HCT116 (cell line): ENCODE measurements at places on chromosomes 12 and 14. TPM values are rescaled to one million over a fixed set of nuclear protein-coding genes. Genes with fewer than 3 reads are reported as not detected.

- no peaks in the 10 kb centered on the region for H3K27me3 ChIP-seq
- no peak overlapping the region for H3K27ac ChIP-seq
- no peak for DNase-seq
- H3K4me3 ChIP-seq: no peak overlapping the region
- H3K36me3 ChIP-seq: no peaks in the 10 kb centered on the region
- H3K4me1 ChIP-seq: no peaks in the 10 kb centered on the region
Measured at GRCh38 chr12:68780731-68781130, 27.2 kb upstream of the MDM2 start.

DNA sequence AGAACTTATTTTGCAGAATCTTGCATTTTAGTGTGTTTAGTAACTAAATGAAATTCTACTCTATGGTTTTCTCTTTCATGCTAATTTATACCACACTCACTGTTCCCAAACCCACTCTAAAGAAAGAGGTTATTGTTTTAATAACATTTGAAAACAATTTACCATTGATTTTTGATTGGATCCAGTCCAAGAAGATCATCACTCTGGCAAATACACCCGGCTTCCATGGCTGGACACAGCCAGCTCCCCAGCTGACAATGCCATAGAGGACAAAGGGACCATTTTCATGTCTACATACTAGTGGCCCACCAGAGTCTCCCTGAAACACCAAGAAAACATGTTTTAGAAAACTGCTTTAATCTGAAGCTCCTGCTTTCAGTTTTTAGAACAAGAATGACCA, 42.4 kb downstream of the OVCH1 start:
- no peak overlapping the region for H3K27ac ChIP-seq
- H3K27me3 ChIP-seq: no peaks in the 10 kb centered on the region
- H3K4me1 ChIP-seq: no peaks in the 10 kb centered on the region
- H3K36me3 ChIP-seq: no peaks in the 10 kb centered on the region
- no peak overlapping the region for H3K4me3 ChIP-seq
- no peak for DNase-seq

DNA sequence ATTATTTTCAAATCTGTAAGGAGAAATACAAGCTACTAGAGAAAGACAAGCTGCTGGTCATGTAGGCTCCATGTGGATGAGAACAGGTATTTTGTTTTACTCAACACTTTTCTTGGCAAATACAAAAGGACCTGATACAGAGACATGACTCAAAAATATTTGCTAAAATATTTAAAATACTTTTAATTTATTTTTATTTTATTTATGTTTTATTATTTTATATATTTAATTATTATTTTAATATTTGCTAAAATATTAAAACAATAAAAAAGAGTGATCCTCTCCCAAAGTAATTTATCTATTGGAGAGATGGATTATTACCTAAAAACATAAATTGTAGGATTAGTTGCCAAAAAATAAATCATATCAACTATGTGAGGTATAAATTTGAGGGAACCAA, 808.9 kb upstream of the SEL1L start:
- DNase-seq: no peak
- H3K4me3 ChIP-seq: no peak overlapping the region
- no peaks in the 10 kb centered on the region for H3K36me3 ChIP-seq

- H3K36me3 ChIP-seq: no peaks in the 10 kb centered on the region
- H3K4me1 ChIP-seq: no peaks in the 10 kb centered on the region
- DNase-seq: no peak
- H3K27me3 ChIP-seq: no peaks in the 10 kb centered on the region
- H3K4me3 ChIP-seq: no peak overlapping the region
Measured at GRCh38 chr12:25151476-25151875, 43.5 kb downstream of the DNAI7 start.

DNA sequence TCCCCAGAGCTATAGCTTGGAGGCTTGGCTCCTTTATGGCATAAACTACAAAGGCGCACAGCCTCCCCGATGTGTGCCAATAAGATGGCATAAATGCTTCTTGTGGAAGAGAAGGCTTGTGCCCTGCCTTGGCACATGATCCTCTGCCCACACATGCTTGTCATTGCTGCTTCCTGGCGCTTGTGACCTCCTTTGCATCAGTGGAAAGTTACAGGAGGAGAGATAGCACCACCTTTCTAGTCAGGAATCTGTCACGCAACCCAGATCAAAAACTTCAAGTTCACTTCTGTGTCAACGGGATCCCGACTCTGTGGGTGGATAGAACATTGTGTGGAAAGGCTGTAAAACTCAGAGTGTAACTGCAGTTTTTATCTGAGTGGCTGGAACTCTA, 183.8 kb upstream of the HIF1A start:
- DNase-seq: no peak
- H3K36me3 ChIP-seq: no peaks in the 10 kb centered on the region
- no peaks in the 10 kb centered on the region for H3K27me3 ChIP-seq
- peaks cover 50% of the 10 kb centered on the region for H3K4me1 ChIP-seq
- no peak overlapping the region for H3K4me3 ChIP-seq

GRCh38 chr12:50070314-50071060, 13.1 kb downstream of the ASIC1 start:
- no peak overlapping the region for H3K27ac ChIP-seq
- peaks cover 26% of the 10 kb centered on the region; the same call in 1 of the 2 replicates for H3K4me1 ChIP-seq
- 0 out of 2 replicates have a peak, but pooled peaks cover 2% of the 10 kb centered on the region for H3K36me3 ChIP-seq
- DNase-seq: peak; percentile 64
- no peaks in the 10 kb centered on the region for H3K27me3 ChIP-seq
- no peak overlapping the region for H3K4me3 ChIP-seq

- no peak overlapping the region for H3K27ac ChIP-seq
- H3K27me3 ChIP-seq: no peaks in the 10 kb centered on the region
- no peak overlapping the region for H3K4me3 ChIP-seq
- H3K36me3 ChIP-seq: no peaks in the 10 kb centered on the region
- H3K4me1 ChIP-seq: peaks cover 19% of the 10 kb centered on the region
Measured at GRCh38 chr14:104821971-104822608, 21.2 kb downstream of the ZBTB42 start.

DNA sequence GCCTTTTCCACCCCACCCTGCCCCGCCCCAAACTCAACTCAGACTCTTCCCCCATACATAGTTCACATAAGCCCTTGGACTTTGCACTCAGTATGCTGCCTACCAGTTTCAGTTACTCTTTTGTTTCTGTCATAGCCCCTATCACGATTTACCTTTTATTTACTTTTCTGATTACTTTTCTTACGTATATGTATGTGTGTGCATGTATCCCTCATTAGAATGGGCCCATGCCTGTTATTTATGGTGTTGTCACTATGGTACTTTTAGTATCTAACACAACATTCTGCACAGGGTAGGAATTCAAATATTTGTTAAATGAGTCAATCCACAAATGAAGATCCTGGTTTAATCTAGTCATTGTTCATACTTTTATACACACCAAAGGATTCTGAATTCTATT, 16.5 kb upstream of the LUM start:
- DNase-seq: no peak
- H3K4me1 ChIP-seq: no peaks in the 10 kb centered on the region

DNA sequence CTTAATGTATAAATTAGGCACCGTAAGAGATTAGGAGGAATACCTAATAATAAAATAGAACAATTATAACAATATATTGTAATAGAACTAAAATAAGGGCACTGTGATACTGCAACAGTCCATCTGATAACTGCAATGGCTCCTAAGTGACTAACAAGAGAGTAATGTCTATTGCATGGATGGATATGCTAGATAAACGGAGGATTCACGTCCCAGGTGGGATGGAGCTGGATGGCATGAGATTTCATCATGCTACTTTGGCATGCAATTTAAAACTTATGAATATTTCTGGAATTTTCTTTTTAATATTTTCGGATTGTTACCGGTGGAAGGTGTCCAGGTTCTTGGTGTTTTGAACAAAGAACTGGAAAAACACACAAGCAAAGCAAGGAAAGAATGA, 2.2 kb upstream of the TMEM19 start:
- no peaks in the 10 kb centered on the region for H3K36me3 ChIP-seq
- H3K27me3 ChIP-seq: no peaks in the 10 kb centered on the region
- DNase-seq: no peak
- H3K4me1 ChIP-seq: peaks cover 19% of the 10 kb centered on the region

The DAO gene
- not detected for total RNA-seq

GRCh38 chr12:60393093-60393492, 797.3 kb downstream of the SLC16A7 start:
- H3K4me3 ChIP-seq: no peak overlapping the region
- no peaks in the 10 kb centered on the region for H3K4me1 ChIP-seq
- no peaks in the 10 kb centered on the region for H3K36me3 ChIP-seq
- no peak for DNase-seq
- H3K27ac ChIP-seq: no peak overlapping the region

GRCh38 chr12:126708492-126708896, 1558.5 kb upstream of the TMEM132C start:
- no peak overlapping the region for H3K27ac ChIP-seq
- H3K27me3 ChIP-seq: no peaks in the 10 kb centered on the region
- H3K36me3 ChIP-seq: no peaks in the 10 kb centered on the region
- H3K4me3 ChIP-seq: no peak overlapping the region
- no peak for DNase-seq
- no peaks in the 10 kb centered on the region for H3K4me1 ChIP-seq

The MANSC4 gene
- total RNA-seq: not detected

DNA sequence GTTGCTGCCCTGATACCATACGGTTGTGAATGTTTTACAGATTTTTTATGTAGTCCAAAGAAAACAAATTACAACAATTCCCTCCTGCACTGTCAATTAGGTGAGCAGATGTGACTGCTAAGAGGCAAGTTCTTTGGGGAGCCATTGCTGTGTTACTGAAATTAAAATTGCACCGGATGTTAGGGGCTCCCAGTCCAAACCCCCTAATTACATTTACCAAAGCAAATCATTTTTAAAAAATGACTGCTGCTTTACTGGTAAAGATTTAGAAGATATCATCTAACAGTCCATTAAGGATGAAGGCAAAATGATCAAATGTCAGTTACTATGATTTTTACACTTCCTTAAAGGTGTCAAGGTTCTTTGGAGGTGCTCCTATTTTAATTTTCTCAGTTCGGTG, 70.1 kb upstream of the CSRP2 start:
- H3K27ac ChIP-seq: no peak overlapping the region
- no peaks in the 10 kb centered on the region for H3K27me3 ChIP-seq
- DNase-seq: no peak
- H3K4me3 ChIP-seq: no peak overlapping the region
- H3K36me3 ChIP-seq: no peaks in the 10 kb centered on the region

The GPR137C gene
- total RNA-seq: 0.89 TPM

DNA sequence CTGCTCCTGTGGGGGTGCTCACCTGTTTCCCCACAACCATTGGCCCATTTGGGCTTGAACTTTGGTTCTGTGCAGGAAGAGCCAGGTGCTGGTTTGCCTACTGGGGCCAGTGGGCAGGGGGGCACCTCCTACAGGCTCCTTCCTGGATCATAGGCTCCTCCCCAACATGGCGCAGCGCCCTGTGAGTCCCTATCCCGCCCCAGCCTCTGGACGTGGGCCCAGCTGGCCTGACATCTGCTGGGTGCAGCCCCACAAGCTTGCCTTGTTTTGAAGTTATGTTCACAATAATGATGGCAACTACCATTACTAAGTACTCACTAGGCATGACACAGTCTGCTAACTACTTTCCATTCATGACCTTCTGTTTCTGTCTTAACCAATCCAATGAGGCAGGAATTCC, 147.8 kb downstream of the RBM19 start:
- H3K4me3 ChIP-seq: no peak overlapping the region
- no peak overlapping the region for H3K27ac ChIP-seq
- H3K4me1 ChIP-seq: no peaks in the 10 kb centered on the region
- DNase-seq: no peak
- no peaks in the 10 kb centered on the region for H3K27me3 ChIP-seq

GRCh38 chr12:71472441-71472911, 32.9 kb downstream of the LGR5 start:
- no peaks in the 10 kb centered on the region for H3K36me3 ChIP-seq
- DNase-seq: no peak
- H3K4me3 ChIP-seq: no peak overlapping the region
- peaks cover 18% of the 10 kb centered on the region for H3K4me1 ChIP-seq
- no peak overlapping the region for H3K27ac ChIP-seq
- H3K27me3 ChIP-seq: no peaks in the 10 kb centered on the region

GRCh38 chr12:27274706-27275105, 30.6 kb downstream of the STK38L start:
- peaks cover 7% of the 10 kb centered on the region; the same call in 1 of the 2 replicates for H3K4me1 ChIP-seq
- no peak overlapping the region for H3K27ac ChIP-seq
- no peaks in the 10 kb centered on the region for H3K36me3 ChIP-seq
- no peak for DNase-seq
- H3K4me3 ChIP-seq: no peak overlapping the region

DNA sequence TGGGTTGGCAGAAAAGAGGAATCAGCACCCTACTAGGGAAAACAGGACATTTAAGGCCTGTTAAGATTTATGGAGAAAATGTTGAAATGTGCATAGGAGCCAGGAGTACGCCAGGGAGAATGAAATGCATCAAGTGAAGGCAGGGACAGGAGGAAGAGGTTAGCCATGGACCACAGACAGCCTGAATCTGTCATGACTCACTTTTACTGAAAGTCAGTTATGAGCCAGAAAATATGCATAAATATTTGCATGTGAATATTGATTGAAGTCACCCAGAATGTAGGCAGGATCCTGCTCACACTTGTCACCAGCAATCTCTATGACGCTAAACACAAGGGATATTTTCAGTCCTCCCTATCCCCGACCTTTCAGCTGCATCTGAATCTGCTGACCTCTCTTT, 25.1 kb upstream of the CDK17 start:
- H3K27me3 ChIP-seq: no peaks in the 10 kb centered on the region
- H3K4me1 ChIP-seq: no peaks in the 10 kb centered on the region
- no peak overlapping the region for H3K4me3 ChIP-seq

The VASH1 gene
- 13.3 TPM for total RNA-seq

The DIO3 gene
- total RNA-seq: 0.34 TPM
